Hippocampal formation (tissue), 2 donors: ENCODE measurements at places on chromosomes 12 and 14.

DNA sequence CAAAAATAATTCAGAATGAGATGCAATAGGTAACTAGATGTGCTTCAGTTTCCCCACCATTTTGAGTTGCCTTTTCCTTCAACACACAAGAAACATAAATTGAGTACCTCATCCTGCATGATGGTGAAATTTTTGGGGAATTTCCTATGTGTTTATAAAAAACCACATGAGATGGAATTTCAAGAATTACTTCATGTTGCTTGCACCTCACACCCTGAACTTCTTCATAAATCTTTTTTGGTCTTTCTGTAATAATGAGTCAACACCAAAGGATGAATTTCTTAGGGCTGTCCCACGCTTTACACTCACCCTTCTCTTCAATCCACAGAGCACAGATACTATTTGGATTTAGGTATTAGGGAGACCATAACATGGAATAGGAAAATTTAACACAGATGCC lies 22.6 kb upstream of the LUM start:
- DNase-seq, result no peak

DNA sequence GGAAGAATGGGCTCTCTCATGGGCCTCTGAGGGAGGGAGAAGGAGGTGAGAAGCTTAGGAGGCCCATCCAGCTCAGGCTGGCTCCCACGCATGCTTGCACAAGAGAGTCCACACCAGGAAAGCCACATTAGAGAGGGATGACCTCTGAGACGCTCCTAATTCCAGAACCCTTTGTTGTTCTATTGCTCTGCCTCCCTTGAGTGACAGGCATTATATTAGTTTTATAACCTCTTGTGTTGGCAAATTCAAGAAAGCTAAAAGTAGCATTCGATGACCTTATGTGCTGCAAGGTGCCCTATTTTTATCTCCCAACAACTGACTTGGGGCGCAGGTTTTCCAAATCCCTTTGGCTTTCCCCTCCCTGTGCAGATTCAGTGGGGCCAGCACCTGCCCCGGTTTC lies 190.1 kb downstream of the KSR2 start:
- DNase-seq, result no peak

GRCh38 chr12:109645194-109645593 lies 68.4 kb upstream of the FAM222A start:
- no peak for DNase-seq

DNA sequence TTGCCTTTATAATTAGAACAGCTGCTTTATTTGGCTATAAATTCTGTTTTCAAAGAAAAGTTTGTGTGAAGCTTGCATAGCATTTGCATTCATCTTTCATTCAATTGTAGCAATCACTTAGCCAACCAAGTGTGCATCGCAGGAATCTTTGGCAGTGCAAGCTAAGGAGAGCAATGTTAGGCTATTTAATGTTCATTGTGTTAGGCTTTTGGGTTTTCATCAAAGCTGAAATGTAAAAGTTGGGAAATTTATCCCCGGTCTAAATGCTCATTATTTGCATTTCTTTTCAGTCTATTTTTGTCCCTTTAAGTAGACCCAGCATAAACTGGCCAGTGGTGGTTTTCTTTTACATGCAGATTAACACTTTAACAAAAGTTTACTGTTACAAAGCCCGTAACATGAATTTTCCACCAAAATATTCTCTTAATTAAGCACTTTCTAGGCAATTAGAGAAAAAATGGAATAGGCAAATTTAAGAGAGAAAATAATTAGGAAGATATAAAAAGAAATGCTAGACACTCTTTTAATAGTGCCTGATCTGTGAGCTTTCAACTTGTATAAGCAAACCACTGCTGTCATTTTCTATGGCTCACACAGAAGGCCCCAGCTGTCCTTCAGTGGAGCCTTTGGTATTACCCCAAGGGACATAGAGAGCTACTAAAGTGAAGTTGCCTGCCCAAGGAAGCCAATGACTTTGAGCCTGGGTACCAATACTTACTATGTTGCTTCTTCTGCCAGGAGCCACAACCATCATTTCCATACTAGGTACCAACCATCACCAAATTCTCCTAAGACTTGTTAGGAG lies 898.9 kb upstream of the SEL1L start:
- no peak for DNase-seq

GRCh38 chr14:68394764-68395143 lies 398.1 kb downstream of the ZFP36L1 start:
- no peak for DNase-seq

- DNase-seq, result peak; percentile 29
Observed at GRCh38 chr14:79614448-79614847, 596.9 kb downstream of the DIO2 start.

- DNase-seq, result no peak
Observed at GRCh38 chr14:22671622-22672021, 27.5 kb upstream of the OR6J1 start.

GRCh38 chr14:41285186-41285748 lies 321.4 kb upstream of the LRFN5 start:
- peak; percentile 1 for DNase-seq

GRCh38 chr14:54395716-54396115 lies 1.1 kb upstream of the CDKN3 start:
- no peak for DNase-seq
